AG20443 (cell line): ENCODE measurements at places on chromosomes 13 and 19.

DNA sequence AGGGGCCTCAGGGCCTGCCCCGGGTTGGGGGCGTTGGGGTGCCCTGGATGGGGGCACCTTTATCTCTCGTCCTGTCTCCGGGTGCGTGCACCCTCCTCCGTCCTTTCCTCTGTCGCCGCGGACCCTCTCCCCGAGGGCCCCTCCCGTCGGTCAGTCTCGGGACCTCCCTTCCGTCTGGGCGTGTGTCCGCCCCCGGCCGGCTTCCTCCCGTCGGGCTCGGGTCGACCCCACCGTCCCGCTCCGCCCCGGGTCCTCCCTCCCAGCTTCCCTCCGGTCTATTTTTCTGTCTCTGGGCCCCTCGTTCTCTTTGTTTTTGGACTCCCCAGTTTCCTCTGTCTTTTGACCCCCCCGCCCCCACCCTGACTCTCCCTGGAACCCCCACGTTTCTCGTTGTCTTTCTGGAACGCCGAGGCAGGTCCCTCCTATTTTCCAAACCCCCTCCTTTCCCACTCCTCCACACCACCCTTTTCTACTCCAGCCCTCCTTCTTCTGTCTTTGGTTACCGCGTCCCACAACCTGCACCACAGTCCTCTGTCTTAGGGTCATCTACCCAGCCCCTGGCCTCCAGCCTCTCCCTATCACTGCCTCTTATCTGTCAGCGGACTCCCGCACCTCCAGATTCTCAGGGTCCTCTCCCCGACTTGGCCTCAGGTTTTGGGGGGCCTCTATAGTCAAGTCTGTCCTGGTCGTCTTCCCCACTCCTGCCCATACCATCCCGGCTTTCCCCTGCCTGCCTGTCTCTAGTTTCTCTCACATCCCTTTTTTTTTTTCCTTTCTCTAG, 757 bp downstream of the EGLN2 start:
- DNase-seq, result peak; percentile 31

GRCh38 chr19:9362905-9363304, at the start of gene ZNF177:
Gene ZNF177 (plus strand): TSS chr19:9363013. CDS start chr19:9378312, 15,299 bp downstream.
- peak; percentile 37 for DNase-seq

GRCh38 chr13:77000475-77000874, 8.6 kb downstream of the CLN5 start:
- DNase-seq, result peak; percentile 12

GRCh38 chr19:58058467-58058866, 615 bp upstream of the ZNF135 start:
- no peak for DNase-seq

GRCh38 chr13:73307481-73307880, 248.7 kb downstream of the KLF5 start:
- no peak for DNase-seq

GRCh38 chr13:87827479-87827878, 156.3 kb downstream of the SLITRK5 start:
- DNase-seq, result peak; percentile 8

GRCh38 chr13:110576070-110576394, 14.5 kb upstream of the RAB20 start:
- no peak for DNase-seq

DNA sequence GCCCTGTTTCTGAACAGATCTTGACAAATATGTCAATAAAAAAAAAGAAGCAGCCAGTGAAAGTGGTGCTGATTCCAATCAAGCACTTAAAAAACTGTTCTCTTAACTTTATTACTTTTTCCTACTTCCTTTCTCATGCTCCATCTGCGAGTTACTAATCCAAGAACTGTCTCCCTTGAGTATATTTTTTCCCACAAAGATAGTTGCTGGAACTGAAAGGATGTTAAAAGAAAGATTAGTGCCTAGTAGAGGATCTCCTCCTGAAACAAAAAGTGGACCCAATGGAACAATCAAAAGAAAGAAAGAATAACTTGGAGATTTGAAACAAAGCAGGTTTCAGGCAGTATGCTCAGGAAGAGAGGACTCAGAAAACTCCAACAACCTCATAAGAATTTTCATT, 1034.8 kb downstream of the PCDH17 start:
- DNase-seq, result no peak

DNA sequence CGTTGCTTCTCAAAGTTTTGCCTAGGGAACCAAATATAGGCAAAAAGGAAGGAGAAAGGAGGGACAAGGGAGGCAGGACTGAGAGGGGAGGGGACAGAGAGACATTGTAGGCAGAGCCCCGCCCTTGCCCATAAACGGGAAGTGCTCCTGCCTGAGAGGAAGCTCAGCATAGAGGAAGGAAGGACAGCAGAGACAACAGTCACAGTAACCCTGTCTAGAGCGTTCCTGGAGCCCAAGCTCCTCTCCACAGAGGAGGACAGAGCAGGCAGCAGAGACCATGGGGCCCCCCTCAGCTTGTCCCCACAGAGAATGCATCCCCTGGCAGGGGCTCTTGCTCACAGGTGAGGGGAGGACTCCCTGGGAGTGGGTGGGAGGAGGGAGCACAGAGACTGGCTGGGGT, at the start of gene CEACAM21:
Gene CEACAM21 (plus strand): TSS at position 169 of the 400 bp plus-strand sequence. CDS start 109 bp downstream, at position 278.
- no peak for DNase-seq

DNA sequence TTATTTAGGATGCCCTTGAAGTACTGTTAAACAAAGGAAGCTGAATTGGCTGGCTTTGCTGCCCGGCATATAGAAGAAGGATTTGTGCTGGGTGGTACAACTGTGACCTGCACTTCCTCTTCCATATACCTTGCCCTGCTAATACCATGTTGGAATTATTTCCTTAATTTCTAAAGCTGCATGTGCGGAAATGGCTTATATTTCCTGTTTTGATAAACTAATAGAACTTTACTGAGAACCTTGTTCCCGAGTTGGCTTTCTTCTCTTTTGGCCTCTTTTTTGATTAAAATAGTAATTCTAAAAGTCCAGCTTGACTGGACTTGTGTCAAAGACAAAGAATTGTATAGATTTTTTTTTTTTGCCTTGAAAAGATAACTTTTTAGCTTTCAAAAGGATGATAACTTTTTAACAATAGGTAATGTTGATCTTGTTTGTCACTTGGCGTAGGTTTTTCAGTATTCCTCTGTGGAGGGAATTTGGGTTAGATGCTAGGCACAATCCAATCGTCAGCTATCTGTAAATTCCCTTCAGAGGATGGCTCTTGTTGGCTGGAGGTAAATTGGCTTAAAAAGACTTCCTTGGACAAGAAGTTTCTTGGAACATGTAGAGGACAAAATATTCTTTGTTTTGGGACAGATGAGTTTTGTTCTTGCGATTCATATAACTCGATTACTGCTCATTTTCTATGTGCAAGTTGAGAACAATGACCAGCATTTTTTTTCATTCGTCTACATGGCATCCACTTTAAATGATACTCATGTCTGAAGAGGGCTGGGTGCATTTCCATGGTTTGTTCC, 41.4 kb downstream of the COL4A2 start:
- DNase-seq, result no peak

DNA sequence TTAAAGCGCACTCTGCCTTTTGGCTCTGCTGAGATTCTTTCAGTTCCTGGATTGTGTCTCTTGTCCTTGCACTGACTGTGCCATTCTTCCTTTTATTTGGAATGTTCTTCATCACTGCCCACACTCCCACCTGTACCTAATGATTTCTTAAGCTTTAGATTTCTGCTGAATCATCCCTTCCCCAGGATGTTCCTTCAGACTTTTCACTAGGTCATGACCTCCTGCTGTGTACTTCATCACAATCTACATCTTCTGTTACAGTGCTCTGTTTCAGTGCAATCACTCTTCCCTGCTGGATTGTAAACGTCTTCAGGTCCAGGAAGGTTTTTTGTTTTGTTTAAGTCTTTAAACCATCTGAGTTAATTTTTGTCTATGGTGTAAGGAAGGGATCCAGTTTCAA, 281.0 kb downstream of the ATP8A2 start:
- DNase-seq, result no peak

- DNase-seq, result peak; percentile 66
Observed at GRCh38 chr19:41595258-41595889, 19.4 kb downstream of the CEACAM21 start.

GRCh38 chr19:21101521-21102242, 19.7 kb downstream of the ZNF714 start:
- DNase-seq, result no peak

DNA sequence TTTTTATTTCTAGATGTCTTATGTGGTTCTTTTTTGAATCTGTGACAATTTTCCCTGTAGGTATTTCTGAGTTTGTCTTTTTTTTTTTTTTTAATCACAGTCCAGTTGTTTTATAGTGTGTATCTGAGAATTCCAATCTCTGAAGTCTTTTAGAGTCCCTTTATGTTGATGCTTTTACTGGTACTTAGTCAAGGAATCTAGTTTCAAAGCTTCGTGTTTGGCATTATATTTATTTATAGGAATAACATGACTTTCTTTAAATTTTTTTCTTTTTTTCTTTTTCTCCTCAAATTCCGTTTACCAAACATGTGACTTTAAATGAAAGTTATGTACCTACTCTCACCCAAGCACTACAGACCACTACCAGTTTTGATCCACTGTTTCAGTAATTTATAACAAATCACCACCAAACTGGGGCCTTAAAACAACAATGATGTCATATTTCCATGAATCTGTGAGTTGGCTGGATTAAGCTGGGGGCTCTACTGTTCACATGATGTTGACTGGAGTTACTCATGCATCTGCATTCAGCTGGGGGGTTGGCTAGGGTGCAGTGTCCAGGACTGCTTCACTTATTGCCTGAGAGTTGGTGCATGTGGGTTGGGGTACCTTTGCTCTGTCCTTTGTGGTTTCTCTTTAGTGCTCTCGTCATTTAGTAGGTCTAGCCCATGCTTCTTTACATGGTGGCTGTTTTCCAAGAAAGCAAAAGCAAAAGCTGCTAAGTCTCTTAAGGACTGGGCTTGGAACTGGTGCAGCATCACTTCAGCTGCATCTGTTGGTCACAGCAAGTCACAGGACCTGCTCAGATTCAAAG, 22.3 kb downstream of the KCTD4 start:
- DNase-seq, result peak; percentile 12

- peak; percentile 30 for DNase-seq
Observed at GRCh38 chr13:72151241-72151640, 284.2 kb upstream of the DACH1 start.

- DNase-seq, result no peak
Observed at GRCh38 chr13:73072239-73072900, 13.6 kb downstream of the KLF5 start.

DNA sequence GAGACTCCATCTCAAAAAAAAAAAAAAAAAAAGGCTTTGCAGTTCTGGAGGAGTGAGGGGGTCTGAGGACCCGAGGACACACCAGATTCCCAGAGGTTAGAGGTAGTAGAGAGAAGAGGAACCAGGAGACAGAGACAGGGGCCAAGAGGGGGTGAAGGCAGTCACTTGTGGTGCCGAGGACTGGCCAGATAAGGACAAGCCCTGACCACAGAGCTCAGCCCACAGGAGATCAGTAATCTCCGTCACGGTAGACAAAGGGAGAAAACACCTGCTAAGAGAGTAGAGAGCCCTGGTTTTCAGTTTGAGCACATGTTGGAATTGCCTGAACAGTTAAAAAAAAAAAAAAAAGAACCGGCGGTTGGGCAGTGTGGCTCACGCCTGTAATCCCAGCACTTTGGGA, 1.7 kb upstream of the PRAM1 start:
- DNase-seq, result no peak

GRCh38 chr13:46369506-46370277, 17.4 kb downstream of the RUBCNL start:
- peak; percentile 86 for DNase-seq
